ENCODE measurements at places on chromosomes 12 and 14.

- peak; percentile 56 for DNase-seq
Measured at GRCh38 chr14:61322011-61322798, 826 bp downstream of the PRKCH start.

DNA sequence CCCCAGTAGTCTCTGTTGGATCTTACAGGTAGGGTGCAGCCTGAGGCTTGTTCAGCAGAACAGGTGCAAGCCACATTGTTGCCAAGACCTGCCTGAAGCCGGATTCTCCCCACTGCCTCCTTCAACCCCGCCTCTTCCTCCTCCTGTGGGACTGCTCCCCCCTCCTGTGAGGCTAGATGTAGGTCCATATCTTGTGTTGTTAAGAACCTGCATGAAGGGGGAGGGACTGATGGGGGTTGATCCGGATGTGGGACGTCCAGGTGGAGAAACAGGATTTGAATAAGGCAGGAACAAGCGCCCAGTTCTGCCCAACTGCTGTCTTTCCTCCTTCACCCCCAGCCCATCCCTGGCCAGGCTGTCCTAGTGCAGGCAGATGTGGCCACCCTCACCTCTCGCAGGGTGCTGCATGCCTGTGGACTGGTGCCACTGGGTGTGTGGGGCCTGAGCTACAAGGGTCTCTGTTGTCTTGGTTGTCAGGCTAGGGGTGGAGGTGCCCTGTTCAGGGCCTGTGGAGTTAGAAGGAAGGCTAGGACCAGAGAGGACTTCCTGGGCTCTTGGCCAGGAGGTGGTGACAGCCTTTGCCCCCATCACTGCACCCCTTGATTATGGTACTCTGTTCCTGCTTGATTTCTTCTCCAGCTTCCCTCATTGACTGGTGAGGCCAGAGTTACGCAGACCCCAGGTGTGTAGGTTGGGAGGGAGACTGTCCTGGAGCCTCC lies 1.4 kb downstream of the NR4A1 start:
- DNase-seq = no peak

- DNase-seq = no peak
Measured at GRCh38 chr14:55303691-55304145, 32.5 kb downstream of the FBXO34 start.

DNA sequence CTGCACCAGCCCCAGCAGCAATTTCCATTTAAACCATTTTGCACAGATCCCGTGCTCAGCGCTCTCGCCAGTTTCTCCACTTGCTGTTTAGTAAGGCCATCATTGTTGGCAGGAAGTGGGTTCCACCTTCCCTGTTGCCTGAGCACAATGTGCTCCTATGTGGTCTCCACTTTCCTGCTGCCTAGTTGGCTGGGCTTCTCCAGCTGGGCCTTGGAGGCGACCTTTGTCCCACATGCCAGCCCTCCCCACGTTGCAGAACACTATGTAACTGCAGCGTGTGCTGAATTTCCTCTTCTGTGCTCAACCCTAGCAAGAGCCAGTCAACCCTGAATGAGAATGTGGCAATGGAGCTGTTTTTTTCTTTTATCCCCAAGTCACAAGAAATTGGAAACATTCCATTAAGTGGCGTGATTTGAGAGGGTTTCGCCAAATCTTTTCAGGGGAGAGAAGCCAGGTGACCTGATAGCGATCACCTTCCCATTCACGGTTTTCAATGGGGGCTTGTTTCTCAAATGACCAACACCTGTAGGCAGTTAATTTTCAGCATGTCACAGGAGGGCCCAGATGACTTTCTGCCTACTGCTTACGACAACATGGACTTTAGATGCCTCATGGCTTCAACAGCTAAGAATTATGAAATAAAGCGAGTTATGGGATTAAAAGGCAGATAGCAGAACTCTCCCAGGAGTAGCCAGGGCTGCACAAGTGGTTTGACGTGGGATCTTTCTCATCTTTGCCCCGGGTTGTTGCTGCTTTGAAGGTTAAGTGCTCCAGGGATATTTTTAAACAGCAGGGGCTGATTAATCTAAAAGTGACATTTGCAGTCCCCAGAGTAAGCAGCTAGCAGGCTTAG lies at the start of gene ACACB:
ACACB (plus strand) TSS at position 830 of the 853 bp plus-strand sequence. CDS start 22,819 bp downstream, outside the sequence.
- peak; percentile 71 for DNase-seq

- no peak for DNase-seq
Measured at GRCh38 chr12:57181561-57182155, 34.2 kb upstream of the LRP1-AS start.
